ENCODE measurements at places on chromosomes 2 and 18.

GRCh38 chr18:76142611-76143010 is 352.4 kb downstream of the ZNF516 start:
- no peak for DNase-seq

- no peak for DNase-seq
Observed at GRCh38 chr2:179253226-179253625, 11.4 kb downstream of the SESTD1 start.

GRCh38 chr18:37457341-37457740 is 108.3 kb downstream of the CELF4 start:
- no peak for DNase-seq

DNA sequence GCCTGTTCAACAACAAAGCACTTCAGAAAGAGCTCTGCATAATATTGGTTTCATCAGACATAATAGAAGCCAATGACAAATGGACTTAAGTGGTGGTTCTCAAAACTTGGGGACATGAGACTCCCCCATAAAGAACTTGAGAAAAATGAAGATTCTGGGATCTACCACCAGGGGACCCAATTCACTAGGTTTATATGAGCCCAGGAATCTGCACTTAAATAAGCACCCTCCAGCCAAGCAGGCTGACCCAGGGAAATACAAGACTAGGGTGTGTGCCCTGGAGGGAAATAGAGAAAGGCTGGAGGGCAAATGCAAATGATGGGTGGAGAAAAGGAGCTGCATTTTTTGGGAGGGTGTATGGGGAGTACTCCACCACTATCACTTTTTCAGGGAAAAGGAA is 52.5 kb downstream of the SATB2 start:
- no peak for DNase-seq

GRCh38 chr2:229443141-229443540 is 172.1 kb upstream of the PID1 start:
- no peak for DNase-seq

GRCh38 chr2:209721497-209721896 is 50.1 kb upstream of the UNC80 start:
- no peak for DNase-seq

DNA sequence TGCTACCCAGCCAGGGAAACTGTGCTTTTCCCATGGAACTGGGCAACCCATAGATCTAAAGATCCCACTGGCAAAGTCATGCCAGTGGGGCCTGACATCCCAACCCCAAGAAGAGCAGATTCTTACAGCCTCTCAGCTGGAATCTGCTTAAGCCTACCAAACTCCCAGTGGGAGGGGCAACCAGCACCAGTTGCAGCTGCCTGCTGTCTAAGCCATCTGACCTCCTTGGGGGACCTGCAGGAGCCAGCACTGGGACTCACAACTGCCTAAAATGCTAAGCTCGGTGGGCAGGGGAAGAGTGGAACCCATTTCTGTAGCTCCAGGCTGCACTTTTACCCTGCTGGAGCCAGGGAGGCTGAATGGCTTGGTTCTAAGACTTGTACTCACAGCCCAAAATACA is 770.7 kb upstream of the SLC8A1 start:
- DNase-seq, result no peak
